Thyroid gland (tissue), 4 donors: ENCODE measurements at places on chromosomes 5 and 9. TPM values are rescaled to one million over a fixed set of nuclear protein-coding genes. Genes with fewer than 3 reads are reported as not detected.

GRCh38 chr5:87169300-87169991 lies 98.2 kb upstream of the RASA1 start:
- H3K4me1 ChIP-seq = no peaks in the 10 kb centered on the region
- H3K36me3 ChIP-seq = no peaks in the 10 kb centered on the region
- H3K27ac ChIP-seq = no peak overlapping the region
- DNase-seq = no peak
- H3K27me3 ChIP-seq = no peaks in the 10 kb centered on the region

- no peak for DNase-seq
- H3K36me3 ChIP-seq = no peaks in the 10 kb centered on the region
- H3K4me1 ChIP-seq = peaks cover 14% of the 10 kb centered on the region
- H3K27ac ChIP-seq = no peak overlapping the region
These were observed 114.9 kb downstream of the GAPVD1 start for GRCh38 chr9:125376261-125377226.

- DNase-seq = no peak
- H3K4me3 ChIP-seq = no peak overlapping the region
- no peak overlapping the region for H3K27ac ChIP-seq
- H3K27me3 ChIP-seq = no peaks in the 10 kb centered on the region
- no peaks in the 10 kb centered on the region for H3K4me1 ChIP-seq
These were observed 40.7 kb upstream of the EDIL3 start for GRCh38 chr5:84425365-84425881.

The SH3TC2 gene
- total RNA-seq = 2.0 TPM

The BRD3 gene
- 35.3 TPM for total RNA-seq

GRCh38 chr9:105119156-105119555 lies 125.3 kb upstream of the SLC44A1 start:
- H3K27ac ChIP-seq = no peak overlapping the region
- no peaks in the 10 kb centered on the region for H3K4me1 ChIP-seq
- H3K4me3 ChIP-seq = no peak overlapping the region
- H3K36me3 ChIP-seq = no peaks in the 10 kb centered on the region

DNA sequence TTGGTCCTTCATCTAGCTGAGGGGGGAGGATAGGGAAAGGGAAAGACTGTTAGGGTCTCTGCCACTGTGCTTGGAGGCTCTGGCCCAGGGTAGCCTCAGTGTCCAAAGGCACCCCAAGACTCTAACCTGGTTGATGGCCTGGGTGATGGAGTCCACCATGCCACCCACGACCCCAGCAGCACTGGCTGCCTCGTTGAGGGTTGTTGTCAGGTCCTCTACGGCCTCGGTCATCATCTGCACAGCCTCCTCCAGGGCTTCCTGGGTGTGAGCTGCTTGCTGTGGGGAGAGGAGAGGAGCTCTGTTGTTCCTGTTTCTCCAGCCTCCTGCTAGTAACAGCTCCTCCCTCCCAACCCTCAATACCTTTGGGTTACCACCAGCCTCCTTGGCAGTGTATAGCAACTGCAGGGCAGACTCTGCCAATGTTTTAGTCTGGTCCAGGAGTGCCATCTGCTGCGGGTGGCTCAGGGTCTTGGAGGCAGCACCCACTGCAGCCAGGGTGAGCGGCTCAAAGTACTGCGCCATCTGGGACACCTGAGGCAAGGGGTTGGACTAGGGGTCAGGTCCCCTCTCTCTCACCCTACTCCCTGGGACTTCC lies 16.2 kb upstream of the TPM2 start:
- H3K4me1 ChIP-seq = no peaks in the 10 kb centered on the region
- no peak overlapping the region for H3K4me3 ChIP-seq
- H3K27ac ChIP-seq = no peak overlapping the region

DNA sequence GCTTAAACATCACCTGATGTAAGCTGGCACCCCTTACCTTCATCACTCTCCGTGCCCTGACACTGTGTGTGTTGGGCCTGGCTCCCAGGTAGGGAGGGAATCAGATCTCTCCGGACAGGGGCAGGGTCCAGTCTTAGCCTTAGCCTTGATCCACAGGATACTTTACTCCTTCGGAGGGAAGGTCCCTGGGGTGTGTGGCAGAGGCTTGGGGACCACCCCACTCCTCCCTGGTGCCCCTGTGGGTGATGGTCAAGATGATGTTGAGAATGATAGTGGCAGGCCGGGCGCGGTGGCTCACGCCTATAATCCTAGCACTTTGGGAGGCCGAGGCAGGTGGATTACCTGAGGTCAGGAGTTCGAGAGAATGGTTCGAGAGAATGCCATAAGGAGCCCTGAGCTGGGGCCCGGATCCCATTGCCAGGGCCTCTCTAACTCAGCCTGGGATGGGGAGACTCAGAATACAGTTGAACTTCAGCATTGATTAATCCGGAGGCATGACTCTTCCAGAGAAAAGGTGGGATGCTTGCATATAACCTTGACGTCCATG lies 269.5 kb downstream of the HSPA4 start:
- no peak for DNase-seq
- no peaks in the 10 kb centered on the region for H3K4me1 ChIP-seq
- H3K36me3 ChIP-seq = no peaks in the 10 kb centered on the region
- no peak overlapping the region for H3K4me3 ChIP-seq

GRCh38 chr5:112189391-112189790 lies 229.7 kb downstream of the EPB41L4A start:
- no peaks in the 10 kb centered on the region for H3K4me1 ChIP-seq
- no peaks in the 10 kb centered on the region for H3K36me3 ChIP-seq

The GRXCR2 gene
- not detected for total RNA-seq

- H3K4me3 ChIP-seq = no peak overlapping the region
- no peak for DNase-seq
These were observed 6.0 kb downstream of the PDGFRB start for GRCh38 chr5:150149618-150150017.

- H3K27me3 ChIP-seq = no peaks in the 10 kb centered on the region
- no peak overlapping the region for H3K4me3 ChIP-seq
- DNase-seq = no peak
- H3K4me1 ChIP-seq = no peaks in the 10 kb centered on the region
- H3K36me3 ChIP-seq = no peaks in the 10 kb centered on the region
These were observed 50.1 kb downstream of the TMEM167A start for GRCh38 chr5:83026930-83027687.

The IFNA13 gene
- not detected for total RNA-seq

DNA sequence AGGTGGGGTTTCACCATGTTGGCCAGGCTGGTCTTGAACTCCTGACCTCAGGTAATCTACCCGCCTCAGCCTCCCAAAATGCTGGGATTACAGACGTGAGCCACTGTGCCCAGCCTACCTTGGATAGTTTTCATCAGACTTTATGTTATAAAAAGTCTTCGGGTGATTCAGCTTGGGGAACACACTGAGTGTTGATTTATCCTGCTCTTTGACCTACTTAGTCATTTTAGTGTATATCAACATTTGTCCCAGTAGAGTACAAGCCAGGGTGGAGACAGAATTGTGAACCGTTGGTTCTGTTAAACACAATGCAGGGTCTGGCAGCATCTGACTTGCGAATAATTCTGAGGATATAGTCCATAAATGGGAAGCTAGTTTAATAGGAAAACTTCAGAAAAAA lies 39.7 kb downstream of the NFX1 start:
- H3K4me3 ChIP-seq = no peak overlapping the region
- no peaks in the 10 kb centered on the region for H3K27me3 ChIP-seq
- H3K4me1 ChIP-seq = peaks cover 25% of the 10 kb centered on the region
- peak overlapping the region; percentile 92 for H3K27ac ChIP-seq
- no peak for DNase-seq
- peaks cover 22% of the 10 kb centered on the region for H3K36me3 ChIP-seq

- no peaks in the 10 kb centered on the region for H3K36me3 ChIP-seq
- H3K4me1 ChIP-seq = no peaks in the 10 kb centered on the region
These were observed 16.5 kb upstream of the STXBP1 start for GRCh38 chr9:127595611-127596010.

The ISOC1 gene
- total RNA-seq = 23.8 TPM
